ENCODE measurements at places on chromosomes 5 and 9.

GRCh38 chr5:99037668-99038067, 108.9 kb upstream of the CHD1 start:
- DNase-seq: no peak

DNA sequence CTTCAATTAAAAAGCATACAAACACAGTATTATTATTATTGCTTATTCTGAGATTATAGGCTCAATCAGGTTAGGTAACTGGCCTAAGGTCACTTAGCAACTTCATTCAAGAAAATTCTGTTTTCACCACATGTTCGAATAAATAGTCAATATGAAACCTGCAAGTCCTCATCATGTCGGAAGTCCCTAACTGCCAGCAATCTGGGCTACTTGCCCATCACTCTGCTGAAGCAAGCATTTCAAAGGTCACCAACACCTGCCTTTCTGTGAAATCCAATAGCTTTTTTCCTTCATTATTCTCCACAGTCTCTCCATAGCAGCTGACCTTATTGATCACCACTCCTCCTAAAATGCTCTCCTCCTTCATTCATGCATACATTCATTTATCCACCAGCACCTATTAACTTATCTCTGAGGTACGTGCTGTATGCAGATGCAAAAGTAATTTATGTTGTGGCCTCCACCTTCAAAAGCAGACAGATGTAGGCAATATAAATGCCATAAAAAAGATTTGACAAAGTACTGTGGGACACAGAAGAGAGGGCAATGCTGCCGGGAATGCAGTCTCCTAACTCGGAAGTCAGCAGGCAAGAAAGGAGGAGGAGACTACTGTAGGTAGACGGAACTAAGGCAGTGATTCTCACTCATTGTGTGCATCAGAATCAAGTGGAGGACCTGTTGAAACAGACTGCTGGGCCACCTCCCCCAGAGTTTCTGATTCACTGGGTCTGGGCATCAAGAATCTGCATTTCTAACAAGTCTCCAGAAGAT, 310.9 kb downstream of the BNC2 start:
- no peak for DNase-seq

GRCh38 chr5:116788851-116789403, 214.3 kb upstream of the SEMA6A start:
- DNase-seq: no peak

GRCh38 chr5:54823006-54823405, 162.4 kb downstream of the ESM1 start:
- no peak for DNase-seq

DNA sequence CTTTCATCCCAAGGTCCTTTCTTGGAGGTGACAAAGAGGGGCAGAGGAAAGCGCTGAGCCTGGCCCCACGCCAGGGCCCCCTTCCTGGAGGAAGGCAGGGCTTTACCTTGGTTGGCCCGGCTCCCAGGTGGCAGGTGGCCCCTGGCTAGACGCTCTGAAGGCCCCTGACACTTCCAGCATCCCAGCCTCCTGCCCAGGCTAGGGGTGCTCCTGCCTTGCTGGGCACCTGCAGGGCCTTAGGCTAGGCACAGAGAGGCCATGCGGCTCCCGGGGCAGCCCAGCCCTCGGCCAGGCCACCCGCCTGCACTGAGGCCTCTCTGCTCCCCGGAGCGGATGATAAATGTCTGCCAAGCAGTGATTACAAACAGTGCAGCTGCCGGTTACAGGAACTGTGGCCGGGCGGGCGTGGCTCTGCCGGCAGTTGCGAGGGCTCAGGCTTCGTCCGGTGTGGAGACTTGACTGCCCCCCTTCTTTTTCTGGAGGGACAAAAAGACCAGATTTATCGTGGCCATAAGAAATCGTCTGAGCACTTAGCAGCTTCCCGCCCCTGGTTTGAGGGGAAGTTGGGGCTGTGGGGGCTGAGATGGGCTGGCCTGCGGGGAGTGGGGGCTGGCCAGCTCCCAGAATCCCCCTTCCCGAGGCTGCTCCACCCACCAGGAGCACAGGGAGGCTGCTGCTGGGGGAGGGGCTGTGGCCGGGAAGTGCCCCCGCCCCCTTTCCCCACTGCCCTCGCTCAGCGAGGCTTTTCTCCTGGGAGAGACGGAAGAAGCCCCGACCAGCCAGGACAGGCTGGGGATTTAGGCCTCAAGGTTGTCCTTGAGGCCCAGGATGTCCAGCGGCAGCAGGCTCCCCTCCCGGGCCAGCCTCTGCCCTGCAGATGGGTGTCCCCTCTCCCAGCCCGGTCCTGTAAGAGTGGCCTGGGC, 31.6 kb upstream of the UBAC1 start:
- no peak for DNase-seq

DNA sequence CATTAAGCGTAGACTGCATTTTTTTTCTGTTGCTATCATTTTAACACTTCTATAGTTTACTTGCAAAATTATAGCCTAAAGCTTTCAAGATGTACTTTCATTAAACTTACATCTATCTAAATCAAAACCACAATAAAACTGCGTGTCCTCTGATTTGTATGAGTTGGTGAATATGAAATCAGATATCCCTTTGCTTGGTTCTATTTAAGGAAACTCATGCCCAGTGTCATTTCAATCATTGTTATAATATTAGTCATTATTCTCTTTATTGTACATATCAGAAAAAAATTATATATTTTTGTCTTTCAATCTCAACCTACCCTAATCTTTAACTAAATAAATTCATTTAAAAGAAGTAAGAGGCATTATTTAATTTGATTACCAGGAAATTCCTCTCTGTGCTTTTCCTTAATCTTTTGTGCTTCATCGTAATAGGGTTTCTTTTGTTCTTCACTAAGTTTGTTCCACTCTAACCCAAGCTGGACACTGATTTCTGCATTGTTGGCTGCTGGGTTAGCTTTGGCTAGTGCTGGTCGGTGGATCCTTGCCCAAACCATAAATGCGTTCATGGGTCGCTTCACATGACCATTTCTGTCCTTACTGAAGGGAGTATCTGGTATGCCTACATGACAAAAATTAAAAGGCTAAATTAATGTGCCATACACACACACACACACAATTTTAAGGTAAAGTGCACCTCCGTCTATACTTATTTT, 3.8 kb downstream of the SOX30 start:
- DNase-seq: no peak

GRCh38 chr5:163565931-163566608, 60.7 kb downstream of the MAT2B start:
- DNase-seq: no peak

- no peak for DNase-seq
Measured at GRCh38 chr5:66898241-66898995, 298.2 kb downstream of the CD180 start.

DNA sequence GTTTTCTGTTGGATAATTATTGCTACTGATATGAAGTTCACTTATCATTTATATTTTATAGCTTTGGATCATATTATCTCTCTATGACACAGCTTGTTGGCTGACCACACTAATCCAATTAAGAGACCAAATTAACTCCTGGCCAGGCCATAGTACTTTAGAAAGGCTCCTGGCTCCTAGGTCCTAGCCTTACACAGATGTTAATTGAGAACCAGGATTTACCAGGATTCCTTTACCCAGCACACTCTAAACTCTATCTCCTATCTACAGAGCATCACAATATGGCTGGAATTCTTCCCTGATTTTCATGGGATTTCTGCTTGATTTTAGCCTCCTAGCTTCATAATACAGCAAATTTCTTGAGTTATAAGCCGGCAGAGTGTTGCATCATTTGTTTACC, 80.3 kb downstream of the SLCO6A1 start:
- DNase-seq: no peak

DNA sequence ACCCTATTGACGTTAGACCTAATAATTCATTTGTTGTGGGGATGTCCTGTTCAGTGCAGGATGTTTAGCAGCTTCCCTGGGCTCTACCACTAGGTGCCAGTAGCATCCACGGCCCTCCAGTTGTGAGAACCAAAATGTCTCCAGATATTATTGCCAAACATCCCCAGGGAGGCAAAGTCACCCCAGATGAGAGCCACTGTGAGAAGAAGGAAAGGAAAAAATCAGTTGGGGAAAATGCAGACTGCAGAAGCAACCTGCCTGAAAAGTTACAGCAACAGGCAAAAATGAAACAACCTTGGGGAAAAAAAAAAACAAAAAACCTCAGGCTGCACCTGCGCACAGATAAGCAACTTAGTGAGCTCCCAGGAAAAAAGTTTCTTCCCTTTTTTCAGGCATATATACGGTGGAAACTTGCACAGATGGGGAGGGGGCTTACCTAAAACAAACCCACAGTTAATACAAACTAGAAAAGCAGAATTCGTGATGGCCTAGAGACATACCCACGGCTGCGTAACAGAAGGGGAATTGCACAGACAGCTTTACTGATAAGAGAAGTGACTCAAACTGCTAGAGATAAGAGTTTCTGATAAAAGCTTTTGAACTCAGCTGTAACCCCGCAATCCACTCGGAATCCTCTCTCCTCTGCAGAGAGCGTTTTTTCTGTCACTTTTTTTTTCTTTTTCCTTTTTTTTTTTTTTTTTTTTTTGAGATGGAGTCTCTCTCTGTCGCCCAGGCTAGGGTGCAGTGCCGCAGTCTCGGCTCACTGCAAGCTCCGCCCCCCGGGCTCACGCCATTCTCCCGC, 29.8 kb upstream of the FBP1 start:
- peak; percentile 19 for DNase-seq

GRCh38 chr9:2321523-2322148, 300.0 kb upstream of the VLDLR start:
- no peak for DNase-seq

GRCh38 chr5:154701181-154701580, 54.0 kb upstream of the LARP1 start:
- DNase-seq: no peak

DNA sequence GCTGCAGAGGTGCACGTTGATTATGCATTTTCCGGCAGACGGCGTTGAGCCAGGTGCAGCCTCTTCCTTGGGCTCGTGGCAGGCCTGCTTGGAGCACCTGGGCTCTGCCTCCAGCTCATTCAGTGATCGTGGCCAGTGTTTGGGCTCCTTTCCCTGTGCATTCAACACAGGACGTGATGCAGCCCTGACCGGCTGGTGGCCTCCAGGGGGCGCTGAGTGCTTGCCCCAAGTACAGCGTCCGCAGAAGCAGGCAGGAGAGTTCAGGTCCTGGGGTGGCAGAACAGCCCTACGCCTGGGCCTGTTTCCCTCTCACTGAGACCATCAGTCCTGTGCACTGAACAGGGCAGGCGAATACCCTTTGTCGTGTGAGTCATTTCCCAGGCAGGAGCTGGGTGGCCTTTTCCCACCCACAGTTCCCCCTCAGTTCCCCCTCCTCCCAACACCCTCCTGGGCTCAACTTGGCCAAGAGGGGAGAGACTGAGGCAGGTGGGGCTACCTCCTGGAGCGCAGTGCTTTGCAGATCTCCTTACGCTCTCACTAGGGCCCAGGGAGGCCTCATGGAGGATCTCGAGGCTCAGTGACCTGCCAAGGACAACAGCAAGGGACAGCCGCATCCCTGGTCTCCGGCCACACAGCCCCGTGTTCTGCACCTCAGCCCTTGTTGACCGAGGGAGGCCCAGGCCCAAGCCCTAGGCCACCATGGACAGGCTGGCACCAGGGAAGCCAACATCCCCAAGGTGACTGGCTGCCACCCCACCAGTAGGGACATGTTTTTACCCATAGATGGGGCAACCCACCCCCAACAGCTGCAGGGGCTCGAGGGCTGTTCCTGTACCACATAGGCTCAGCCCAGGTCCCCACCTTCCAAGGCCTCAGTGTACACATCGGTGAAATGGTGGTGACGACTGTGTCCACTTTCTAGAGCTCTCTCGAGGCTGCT, 52.9 kb downstream of the LRSAM1 start:
- peak; percentile 71 for DNase-seq

DNA sequence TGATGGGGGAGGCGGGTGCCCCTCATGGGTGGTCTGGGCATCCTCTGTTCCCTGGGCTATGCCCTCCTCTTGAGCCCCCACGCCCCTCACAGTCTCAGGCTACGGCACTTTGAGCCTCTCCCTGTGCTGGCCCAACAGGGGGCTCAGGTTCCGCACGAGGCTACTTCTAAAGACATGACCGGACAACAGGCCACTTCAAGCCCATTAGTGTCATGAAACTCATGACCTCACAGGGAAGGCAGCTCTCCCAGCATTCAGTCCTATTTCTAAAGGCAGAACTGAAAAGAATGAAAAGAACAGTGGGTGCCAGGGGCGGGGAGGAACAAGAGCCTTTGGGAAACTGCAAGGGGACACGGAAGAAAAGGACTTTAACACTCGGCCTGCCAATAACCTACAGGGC, 45.0 kb downstream of the COL23A1 start:
- no peak for DNase-seq

GRCh38 chr5:10627160-10627701, 63.4 kb downstream of the ANKRD33B start:
- DNase-seq: no peak

GRCh38 chr5:141913560-141914198, 10.0 kb upstream of the DELE1 start:
- DNase-seq: no peak

GRCh38 chr5:56527174-56527573, 288.2 kb upstream of the MAP3K1 start:
- DNase-seq: no peak

GRCh38 chr5:126677121-126677520, 76.4 kb downstream of the PHAX start:
- no peak for DNase-seq

GRCh38 chr9:96217754-96218693, 84.0 kb downstream of the HSD17B3 start:
- peak; percentile 61 for DNase-seq

DNA sequence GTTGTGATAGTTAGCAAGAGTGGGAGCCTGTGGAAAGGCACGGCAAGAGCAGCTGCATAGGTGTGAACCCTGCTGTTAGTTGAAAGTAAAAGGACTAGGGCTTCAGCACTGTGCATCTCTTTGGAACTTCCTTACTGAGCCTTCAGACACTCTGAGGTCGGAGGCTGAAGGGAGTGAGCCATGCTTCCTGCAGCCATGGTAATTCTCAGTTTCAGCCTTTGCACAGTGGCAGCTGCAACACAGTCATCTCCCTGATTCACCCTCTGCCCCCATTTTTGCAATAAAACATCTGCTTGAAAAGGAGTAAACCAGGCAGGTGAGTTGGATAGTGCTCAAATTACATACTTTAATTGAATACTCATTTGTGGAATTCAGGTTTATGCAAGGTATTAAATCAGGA, 6.5 kb upstream of the TLE4 start:
- no peak for DNase-seq

DNA sequence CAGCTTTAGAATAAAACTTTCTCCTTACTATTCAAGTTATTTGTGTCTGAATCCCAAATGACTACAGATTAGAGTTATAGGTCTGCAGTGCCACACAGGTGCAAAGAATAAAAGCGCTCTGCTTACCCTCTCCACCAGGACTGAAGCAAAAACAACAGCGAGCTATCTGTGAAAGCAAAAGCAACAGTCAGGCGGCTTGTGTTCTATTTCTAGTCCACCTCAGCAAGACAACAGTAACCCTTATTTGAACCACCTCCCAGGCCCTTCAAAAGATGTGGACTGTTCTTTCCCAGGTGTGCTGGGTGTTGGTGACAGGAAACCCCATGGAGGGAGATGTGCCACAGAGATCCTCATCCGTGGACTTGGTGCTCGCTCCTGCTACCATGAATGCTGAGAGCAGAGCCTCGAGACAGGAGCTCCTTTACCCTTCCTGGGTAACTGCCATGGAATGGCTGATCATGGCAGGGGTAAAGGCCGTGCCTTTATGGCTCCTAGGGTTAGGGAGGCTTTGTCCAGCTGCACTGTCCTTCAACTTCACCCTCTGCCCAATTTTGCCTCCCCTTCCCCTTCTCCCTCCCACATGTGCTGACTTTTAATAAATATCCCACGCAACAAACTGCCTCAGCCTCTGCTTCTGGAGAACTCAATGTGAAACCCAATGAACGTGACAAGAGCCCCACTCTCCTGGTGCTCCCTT, 108.6 kb downstream of the SERINC5 start:
- no peak for DNase-seq

All from stimulated activated CD4-positive, alpha-beta T cell treated with anti-CD3 and anti-CD28 coated beads, Interleukin-2, amount 100 ng/mL, for 4 hours (primary cell).